ENCODE measurements at places on chromosomes 13 and 19.

- no peak for DNase-seq
Observed at GRCh38 chr19:17229890-17230289, 3.9 kb downstream of the OCEL1 start.

GRCh38 chr13:42494157-42494556 is 79.8 kb upstream of the TNFSF11 start:
- no peak for DNase-seq

DNA sequence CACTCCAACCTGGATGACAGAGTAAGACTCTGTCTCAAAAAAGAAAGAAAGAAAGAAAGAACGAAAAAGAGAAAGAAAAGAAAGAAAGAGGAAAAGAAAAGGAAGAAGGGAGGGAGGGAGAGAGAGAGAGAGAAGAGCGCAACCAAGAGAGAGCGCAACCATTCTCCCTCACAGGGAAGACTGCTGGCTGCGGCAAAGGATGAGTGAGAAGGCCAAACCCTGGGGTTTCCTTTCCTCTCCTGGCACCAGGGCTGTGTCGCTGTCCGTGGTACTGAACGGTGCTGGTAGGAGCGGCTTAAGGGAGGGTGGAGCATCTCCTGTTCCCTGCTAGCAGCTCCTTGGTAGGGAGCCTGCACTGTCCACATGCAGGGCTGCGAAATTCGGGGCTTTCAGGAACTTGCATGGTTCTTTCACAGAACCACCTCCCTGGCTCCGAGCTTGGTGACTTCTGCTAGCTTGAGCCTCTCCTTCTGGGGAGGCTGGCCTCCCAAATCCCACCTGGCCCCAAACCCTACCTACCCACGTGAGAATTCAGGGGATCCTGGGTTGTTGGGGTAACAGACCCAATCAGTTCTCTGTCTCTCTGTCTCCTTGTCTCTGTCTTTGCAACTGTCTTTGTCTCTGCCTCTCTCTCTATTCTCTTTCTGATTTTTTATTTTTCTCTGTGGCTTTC is 51.1 kb upstream of the ZNRF4 start:
- DNase-seq = peak; percentile 39

GRCh38 chr19:15551293-15552004 is 43.1 kb downstream of the CYP4F22 start:
- DNase-seq = peak; percentile 68

DNA sequence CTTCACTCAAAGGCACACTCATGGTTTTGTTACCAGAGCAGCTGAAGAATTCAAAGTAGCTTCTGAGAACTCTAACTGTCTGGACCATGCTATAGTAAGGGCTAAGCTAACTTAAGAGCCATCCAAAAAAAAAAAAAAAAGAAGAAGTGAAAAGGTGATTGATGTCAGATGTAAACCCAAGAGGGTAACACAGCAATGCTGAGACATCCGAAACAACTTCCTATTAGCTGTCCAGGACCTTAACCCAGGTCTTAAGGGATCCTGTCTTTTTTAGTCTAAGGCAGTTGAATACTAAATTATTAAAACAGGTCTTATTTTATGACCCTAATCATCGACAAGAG is 11.2 kb upstream of the RAB20 start:
- no peak for DNase-seq

DNA sequence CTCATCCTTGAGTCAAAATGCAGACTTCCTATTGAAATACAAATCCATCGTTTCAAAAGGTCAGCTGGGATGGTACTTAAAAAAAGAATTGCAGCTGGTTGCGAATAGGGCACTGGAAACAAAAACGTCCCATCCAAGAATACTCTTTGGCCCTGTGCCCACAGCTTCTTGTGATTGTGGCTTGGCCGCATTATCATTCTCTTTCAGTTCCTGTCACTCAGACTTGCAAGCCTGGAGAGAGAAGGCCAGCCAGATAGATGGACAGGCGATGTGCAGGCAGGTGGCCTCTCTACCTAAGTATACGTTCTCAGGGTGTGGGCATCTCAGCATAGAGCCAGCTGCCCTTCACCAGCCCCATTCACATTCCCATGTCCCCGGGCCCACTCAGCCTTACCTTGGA is 208.5 kb upstream of the ZNF536 start:
- no peak for DNase-seq

GRCh38 chr13:105389373-105389772 is 1146.1 kb downstream of the EFNB2 start:
- DNase-seq = no peak

DNA sequence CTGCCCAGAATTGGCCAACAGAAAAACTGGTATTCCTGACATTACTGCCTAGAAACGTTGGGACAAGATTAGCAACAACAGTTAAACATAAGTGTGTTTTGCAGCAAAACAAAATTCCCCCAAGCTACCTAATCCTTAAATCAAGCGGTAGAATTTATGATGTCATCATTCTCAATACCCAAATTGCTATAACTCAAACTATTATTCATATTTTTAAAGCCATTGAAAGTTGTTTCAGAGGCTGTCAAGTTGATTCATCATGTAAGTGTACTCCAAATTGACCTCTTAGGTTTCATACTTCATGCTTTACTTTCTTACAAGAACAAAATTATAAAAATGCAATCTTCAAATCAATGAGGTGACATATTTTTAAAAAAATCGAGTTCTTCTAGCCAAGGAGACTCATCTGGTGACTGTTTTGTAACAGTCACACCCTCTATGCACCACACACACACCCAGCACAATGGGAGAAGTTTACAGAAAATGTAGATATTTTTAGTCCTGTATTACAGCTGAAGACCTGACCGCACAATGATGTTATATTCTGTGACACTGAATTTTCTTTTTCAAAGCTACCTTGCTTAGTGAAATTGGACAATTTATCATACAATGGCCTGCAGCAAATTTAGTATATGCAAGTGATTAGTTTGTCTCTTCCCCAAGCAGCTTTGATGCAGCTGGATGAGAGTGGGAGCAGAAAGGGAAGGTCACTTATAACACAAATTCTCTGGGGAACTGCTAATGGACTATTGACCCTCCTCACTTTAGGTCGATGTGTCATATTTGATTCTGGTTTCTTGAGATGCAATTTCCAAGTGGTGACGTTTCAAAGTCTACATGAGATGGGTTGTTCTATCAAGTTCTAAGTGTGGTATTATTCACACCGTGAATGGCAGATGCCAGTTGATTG is 345.3 kb upstream of the OBI1 start:
- no peak for DNase-seq

DNA sequence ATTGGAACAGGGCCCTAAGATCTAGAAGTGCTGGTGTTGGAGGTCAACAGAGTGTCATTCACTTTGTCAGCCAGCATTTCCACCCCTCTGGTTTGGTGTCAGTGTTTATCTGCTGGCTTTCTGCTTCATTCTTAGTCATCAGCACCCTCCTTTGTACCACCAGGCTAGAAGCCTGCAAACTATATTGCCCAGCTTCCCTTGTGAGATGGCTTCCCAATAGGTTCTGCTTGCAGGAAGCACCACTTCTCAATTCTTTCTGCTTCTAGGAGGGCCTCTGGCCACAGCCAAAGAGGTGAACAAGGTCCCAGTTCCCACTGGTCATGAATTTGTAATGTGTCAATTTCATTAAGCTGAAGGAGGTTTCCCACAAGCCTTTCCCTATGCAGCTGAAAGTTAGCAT is 36.4 kb upstream of the CALM3 start:
- no peak for DNase-seq

GRCh38 chr13:35157143-35157755 is 215.2 kb downstream of the NBEA start:
- DNase-seq = no peak

DNA sequence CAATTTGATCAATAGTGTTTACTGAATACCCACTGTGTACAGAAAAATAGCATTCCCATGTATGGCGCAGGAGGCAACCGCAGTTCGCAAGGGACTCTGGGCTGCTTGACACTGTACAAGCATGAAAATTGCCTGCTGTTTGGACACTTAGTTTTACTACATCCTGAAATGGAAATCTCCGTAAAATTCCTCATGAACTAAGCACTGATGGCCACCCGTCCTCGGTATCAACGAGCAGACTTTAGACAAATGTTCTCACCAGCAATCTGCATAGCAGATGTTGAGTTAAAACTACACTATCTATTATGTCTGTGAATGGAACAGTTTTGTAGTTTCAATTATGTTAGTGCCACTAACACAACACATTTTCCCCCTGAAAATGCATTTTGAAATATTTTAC is 294.7 kb downstream of the DCLK1 start:
- no peak for DNase-seq

GRCh38 chr19:31709476-31709875 is 360.2 kb upstream of the TSHZ3 start:
- no peak for DNase-seq

DNA sequence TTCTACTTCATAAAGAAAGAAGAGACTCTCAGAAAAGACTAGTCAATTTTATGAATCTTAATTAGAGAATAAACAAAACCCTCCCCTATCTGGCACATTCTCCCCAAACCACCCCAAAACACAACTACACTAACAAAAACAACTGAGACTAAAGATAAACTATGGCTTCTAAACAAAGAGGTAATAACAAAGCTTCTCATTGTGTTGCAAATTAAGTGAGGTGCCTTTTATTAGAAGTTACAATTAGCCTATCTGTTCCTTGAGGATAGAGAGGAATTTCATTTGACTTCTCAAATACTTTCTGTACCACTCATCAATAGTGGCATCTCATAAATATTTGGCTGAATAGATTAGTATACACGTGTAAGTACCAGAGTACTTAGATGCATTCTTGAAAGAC is 1196.2 kb downstream of the PCDH9 start:
- no peak for DNase-seq

- no peak for DNase-seq
Observed at GRCh38 chr19:51789061-51789795, 5.7 kb upstream of the FPR3 start.

DNA sequence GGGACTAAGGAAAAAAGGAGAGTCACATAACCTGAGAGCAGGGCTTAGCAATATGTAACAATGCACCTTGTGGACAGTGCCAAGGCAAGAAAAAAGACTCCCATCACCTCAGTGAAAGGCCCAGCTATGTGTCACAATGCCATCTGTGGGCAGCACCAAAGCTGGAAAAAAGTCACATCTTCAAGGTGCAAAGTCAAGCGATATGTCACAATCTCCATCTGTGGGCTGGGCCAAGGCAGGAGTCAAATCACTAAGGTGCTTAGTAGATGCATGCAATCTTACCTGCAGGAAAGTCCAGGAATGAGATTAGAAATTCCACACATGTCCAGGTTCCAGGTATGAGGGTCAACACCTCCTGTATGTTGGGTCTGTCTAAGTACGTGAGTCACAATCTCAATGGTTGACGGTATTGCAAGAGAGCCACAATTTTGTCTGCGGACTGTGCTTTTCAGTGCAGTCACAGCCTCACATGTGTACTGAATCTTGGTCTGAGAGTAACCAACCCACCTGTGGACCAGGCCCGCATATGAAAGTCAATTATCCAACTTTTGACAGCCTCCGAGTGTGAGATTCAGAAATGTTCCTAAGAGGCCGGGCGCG is 14.8 kb upstream of the ZNF43 start:
- no peak for DNase-seq

DNA sequence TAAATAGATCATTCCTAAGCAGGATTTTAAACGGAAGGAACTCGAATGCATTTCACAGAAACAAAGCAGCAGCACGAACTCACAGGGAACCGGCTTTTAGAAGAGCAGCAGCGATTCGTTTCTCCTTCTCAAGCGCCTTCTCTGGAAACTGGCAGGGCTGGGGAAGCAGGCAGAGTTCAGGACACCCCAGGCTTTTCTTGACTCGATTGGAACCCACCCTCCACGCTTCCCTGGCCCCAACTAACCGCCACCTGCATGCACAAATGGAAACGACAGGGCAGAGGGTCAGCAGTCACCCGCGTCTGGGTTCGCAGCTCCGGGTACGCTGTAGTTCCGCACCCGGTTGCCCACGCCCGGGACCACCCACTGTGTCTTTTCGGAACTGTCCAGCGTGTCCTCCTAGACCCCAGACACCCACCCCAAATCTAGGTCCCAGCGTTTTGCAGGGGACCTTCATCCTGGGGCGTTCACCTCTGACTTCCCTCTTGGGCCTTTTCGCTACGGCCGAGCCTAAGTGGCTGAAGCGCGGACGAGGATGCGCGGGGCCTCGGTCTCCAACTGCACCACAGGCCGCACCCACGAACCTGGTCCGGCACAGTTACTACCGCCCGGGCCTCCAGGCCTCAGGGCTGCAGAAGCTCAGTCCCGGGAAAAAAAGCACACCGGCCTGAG is 500 bp downstream of the ZFP30 start:
- peak; percentile 2 for DNase-seq

GRCh38 chr19:7654401-7654800 is 14.4 kb upstream of the RETN start:
- no peak for DNase-seq

GRCh38 chr13:79405501-79405830 is 589 bp downstream of the RBM26 start:
- DNase-seq = no peak

DNA sequence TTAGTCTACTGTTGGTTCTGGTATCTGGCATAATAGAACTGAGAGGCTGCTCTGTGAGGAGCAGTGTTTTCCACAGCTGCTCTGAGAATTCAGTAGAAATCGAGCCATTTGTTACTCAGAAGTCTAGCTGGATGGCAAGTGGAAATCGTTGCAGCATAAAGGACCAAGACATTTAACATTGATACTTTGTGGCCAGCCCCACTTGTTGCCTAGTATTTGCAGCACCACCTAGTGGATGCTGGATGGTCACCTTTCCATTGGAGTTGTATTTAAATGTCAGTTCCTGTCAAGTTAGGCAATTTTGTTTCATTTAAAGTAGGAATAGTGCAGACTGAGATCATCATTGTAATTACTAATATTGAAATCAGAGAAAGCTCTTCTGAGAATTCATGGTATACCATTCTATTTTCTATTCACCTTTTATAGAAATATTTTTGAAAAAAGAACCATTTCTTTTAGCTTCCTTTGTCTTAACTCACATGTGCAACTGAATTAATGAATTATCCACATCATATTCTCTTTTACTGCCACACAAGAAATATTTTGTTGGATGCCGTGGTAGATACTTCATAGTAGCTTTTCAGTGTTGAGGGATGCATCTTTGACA is 64.6 kb downstream of the PDS5B start:
- DNase-seq = peak; percentile 26
